ENCODE measurements at places on chromosomes 3 and 15. TPM values are rescaled to one million over a fixed set of nuclear protein-coding genes. Genes with fewer than 3 reads are reported as not detected.

Gene SLC28A1
- not detected for polyA plus RNA-seq

Gene NEK10
- 0.16 TPM for polyA plus RNA-seq

Gene LDHAL6B
- polyA plus RNA-seq = 0.33 TPM

Gene TERC
- 1.3 TPM for polyA plus RNA-seq

Gene CAMK2N2
- polyA plus RNA-seq = not detected

Gene PRSS50
- polyA plus RNA-seq = not detected

Gene EPHA3
- not detected for polyA plus RNA-seq

Gene FOXP1
- not detected for polyA plus RNA-seq

- DNase-seq = no peak
These were observed 58.6 kb downstream of the WWTR1 start for GRCh38 chr3:149599236-149599635.

- no peak for DNase-seq
These were observed 822 bp upstream of the FBN1 start for GRCh38 chr15:48646331-48646730.

- DNase-seq = no peak
These were observed 12.8 kb downstream of the LXN start for GRCh38 chr3:158659454-158660237.

DNA sequence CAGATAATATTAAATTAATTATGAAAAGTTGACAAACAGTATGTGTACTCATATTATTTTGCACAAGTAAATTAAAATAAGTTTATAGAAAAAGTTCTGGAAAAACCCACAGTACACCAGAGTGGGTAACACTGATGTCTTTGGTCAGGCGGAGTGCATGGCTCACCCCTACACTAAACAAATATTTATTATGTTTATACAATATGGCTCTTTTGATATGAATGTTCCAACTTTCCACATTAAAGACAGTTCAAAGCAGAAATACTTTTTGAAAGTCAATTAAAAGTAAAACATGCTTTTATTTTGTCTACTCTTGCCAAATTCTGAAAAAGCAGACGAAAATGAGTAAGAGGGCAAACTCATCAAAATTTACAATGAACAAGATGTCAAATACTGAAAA is 56.2 kb upstream of the DCBLD2 start:
- DNase-seq = no peak

- no peak for DNase-seq
These were observed 73.0 kb upstream of the GAP43 start for GRCh38 chr3:115550285-115550761.

GRCh38 chr15:36884936-36885635 is 215.3 kb downstream of the MEIS2 start:
- DNase-seq = no peak

GRCh38 chr3:12947504-12948369 is 106.4 kb upstream of the RPL32 start:
- no peak for DNase-seq

- DNase-seq = no peak
These were observed 1016.0 kb downstream of the MCTP2 start for GRCh38 chr15:95247071-95247984.
